ENCODE measurements at places on chromosomes 7 and 10.
A peak's percentile ranks its signal among the peaks of the same experiment; 100 is the strongest.

DNA sequence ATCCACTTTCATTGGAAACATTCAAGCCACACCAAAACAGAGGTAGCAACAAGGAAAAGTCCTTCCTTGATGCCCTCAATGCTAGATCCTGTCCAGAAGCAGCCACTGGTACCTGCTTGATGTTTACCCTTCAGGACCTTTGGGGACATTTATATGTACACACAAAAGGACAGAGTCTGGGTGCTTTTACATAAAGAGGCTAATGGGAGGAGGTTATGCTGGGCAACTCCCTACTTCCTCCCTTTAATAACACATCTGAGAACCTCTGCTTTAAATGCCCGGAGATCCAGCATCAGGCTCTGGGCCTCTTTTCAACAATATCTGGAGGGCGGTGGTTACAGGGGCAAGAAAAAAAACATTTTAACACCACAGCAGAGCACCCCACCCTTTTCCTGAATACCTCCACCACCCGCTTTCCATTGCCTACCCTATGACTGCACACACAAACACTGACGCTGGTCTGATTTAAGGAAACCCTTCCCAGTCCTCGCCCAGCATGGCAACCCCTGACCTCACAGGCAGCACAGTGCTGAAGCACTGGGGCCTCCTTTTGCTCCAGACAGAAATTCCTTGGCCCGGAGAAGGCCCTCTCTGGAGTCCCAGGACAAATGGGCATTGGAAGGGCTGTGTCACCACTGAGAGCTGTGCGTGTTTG is 39.3 kb upstream of the DUSP5 start:
- no peak for DNase-seq

DNA sequence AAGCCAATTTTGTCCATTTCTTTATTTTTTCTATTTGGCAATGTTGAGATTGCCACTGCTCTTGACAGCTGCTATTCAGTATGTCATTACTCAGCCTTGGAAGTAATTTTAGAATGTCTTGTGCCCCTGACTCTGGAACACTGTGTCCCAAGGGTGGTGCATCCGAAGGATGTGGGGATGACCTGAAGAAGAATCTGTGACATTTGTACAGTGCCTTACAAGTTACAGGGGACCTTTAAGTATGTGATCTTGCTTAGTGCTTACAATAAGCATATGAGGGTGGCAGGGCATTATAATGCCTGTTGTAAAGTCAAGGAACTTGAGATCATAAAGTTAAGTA is 239.5 kb downstream of the REEP3 start:
- DNase-seq, result no peak

GRCh38 chr10:46524472-46525176 is 31.8 kb downstream of the GPRIN2 start:
- peak; percentile 61 for DNase-seq

GRCh38 chr7:75854233-75854632 is 24.6 kb upstream of the RHBDD2 start:
- DNase-seq, result no peak

DNA sequence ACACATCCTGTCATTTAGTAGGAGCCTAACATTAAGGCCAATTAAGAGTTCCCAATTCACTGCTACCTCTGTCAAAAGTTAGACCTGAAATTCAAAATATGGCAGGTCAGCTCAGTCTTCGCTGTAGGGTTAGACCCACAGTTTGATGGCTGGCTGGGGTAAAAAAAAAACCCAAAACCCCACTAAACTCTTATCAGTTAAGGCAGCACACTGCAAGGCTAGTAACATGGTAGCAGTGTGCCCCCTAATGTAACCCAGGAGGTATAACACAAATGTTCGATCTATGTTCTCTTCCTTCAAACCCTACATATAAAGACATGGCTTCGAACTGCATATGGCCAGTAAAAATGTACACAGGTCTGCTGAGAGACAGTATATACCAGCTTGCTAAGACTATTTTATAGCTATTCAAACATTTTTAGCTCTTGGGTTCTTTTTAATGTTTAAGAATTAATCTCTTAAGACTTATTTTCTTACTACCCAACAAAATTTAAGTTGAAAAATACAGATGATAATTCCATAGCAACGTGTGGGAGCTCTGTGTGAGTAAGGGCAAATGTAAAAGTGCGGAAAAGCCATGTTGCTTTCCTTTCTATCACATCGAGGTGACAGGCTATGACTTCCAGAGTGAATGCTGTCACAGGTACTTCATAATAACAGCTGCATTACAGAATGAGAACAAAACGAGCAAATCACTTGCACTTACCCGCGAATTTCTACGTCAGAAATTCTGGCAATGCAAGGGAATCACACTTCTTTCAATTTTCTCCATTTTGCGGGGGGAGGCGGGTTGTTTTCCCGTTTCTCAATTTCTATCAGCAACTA is 168.4 kb upstream of the IMMP2L start:
- no peak for DNase-seq

DNA sequence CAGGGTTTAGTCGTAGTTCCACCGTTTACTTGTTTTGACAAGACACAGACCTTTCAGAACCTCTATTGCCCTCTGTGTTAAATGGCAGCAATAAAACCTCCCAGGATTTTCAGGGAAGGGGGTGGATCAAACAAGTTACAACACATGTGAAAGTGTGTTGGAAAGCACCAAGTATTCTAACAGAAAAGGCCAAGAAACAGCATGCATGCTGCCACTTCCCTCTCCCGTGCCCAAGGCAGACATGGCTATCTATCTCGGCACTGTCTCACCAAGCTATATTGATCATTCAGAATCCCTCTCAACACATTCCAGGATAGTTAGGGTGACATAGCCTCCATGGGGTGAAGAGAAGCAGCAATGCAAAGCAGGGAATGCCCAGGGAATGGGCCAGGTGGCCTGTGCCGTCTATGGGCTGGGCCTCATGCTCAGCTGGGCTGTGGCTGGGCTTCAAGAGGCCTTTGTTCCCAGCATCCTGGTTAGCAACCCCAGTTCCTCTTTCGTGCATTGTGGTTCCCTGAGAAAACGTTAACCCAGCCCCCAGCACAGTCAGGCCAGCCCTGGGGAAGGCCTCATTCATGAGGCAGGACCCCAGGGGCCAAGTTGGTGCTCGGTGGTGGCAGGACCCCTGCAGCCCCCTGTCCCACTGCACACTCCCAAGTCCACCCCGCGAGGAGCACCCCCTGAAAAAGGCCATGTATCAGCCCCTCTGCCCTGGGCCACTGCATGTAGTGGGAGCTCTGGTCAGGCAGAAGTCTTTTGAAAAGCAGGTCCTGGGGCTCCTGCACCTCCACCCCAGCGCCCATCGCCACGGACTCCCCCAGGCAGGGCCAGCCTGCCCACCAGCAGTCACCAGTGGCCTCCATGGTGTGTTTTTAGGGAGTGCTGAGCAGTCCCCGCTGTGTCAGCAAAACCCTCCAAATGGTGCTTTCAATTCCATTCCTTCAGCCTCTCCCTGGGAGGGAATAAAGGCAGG is 25.5 kb downstream of the VSIR start:
- DNase-seq, result no peak

DNA sequence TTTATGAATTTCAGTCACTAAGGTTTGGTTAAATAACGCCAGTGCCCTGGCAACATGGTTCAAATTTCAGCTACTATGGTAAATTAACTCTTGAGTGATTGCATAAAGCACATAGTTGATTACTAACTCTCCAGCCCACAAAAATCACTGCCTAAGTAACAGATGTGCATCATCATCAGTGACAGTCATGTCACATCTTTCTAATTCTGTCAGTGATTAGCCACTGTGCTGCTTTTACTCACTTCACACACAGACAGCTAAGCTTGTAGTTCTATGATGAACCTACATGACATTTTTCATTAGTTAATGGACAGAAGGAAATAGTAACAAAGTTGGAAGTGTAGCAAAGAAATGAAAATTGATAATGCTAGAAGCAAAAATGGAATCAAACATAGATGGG is 108.9 kb downstream of the DNAH11 start:
- no peak for DNase-seq

DNA sequence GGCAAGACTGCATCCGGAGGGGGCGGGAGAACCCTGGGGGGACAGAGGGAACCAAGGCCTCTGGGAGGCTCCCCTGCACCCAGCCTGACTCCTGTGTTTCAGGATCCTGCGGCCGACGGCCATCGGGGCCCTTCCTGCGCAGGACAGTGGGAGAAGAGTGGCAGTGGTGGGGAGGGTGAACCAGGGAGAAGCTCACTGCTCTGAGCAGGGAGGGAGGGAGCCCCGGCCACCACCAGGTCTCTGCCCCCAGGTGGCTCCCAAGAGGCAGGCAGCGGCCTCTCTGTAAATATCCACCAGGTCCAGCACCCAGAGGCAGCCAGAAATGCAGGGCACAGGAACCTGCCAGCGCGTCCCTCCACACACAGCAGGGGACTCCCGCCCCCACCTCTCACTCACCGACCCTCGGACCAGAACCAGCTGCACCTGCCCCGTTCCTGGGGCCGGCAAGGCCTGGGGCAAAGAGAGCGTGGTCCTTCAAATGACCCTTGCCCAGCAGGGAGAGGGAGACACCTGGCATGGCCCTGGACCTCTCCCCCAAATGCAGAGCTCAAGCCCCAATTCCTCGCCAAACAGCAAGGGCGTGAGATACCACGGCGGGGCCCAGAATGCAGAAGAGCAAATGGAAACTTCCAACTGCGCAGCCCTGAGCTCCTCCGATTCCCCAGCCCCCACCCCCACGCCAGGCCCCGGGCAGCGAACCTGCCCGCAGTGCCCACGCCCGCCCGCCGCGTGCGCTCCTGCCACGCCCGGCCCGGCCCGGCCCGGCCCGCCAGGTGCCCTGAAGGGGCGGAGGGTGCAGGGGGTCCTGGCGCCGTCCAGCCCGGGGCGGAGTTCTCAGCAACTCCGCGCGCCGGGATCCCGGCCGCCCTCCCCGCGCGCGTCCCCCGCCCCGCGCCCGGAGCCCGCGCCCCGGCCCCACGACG is 805 bp downstream of the RASGEF1A start:
- DNase-seq, result no peak

DNA sequence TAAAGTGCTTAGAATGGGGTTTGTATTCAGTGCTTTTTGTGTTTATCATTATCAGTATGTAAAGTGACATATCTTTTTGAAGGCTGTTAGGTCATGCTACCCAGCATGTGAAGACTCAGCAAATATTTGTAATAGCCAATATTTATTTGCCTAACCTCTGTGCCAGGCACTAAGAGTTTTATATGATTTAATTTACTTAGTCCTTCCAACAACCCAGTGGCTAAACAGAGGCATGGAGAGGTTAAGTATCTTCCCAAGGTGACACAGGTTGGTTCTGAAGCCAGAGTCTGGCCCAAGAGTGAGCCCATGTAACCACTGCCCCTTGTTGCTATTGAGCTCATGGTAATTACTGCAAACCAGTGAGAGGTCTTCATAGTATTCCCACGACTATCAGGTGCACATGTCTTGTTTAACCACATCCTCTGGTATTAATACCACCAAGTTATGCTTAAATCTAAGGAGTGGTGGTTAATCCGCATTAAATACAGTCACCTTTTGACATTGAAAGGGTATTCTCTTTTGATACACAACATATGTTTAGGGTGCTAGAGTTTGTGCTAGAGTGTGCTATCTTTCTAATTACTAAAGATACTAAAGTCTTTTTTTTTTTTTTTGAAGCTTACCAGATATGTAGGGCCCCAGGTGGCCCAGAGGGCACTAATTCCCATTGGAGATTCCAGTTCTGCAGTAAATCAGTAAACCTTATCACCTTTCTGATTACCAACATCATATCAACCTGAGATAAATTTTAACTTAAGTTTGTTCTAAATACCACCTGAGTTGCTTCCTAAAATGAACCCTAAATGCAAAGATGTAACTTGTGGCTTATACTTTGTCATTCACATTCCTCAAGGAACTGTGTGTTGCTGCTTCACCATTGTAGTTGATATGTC is 2.9 kb downstream of the ADD3 start:
- DNase-seq, result no peak

- DNase-seq, result no peak
Observed at GRCh38 chr7:71574153-71574860, 442.4 kb downstream of the GALNT17 start.

GRCh38 chr7:1361756-1362125 is 97.5 kb downstream of the MICALL2 start:
- no peak for DNase-seq

- no peak for DNase-seq
Observed at GRCh38 chr10:131073469-131074035, 238.0 kb downstream of the TCERG1L start.

DNA sequence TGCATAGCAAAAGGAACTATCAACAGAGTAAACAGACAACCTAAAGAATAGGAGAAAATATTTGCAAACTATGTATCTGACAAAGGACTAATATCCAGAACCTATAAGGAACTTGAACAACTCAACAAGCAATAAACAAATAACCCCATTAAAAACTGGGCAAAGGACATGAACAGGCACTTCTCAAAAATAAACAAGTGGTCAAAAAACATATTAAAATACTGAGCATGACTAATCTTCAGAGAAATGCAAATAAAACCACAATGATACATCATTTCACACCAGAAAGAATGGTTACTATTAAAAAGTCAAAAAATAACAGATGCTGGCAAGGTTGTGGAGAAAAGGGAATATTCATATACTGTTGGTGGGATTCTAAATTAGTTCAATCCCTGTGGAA is 17.1 kb downstream of the MAGI2 start:
- no peak for DNase-seq

Measured in keratinocyte (primary cell).